Stimulated activated CD4-positive, alpha-beta T cell treated with anti-CD3 and anti-CD28 coated beads, Interleukin-12 subunit alpha, Interleukin-12 subunit beta, amount 100 ng/mL, for 4 hours (primary cell): ENCODE measurements at places on chromosomes 7 and 10.

- DNase-seq: peak; percentile 0
These were observed 145.1 kb downstream of the GRM8 start for GRCh38 chr7:127107601-127108007.

DNA sequence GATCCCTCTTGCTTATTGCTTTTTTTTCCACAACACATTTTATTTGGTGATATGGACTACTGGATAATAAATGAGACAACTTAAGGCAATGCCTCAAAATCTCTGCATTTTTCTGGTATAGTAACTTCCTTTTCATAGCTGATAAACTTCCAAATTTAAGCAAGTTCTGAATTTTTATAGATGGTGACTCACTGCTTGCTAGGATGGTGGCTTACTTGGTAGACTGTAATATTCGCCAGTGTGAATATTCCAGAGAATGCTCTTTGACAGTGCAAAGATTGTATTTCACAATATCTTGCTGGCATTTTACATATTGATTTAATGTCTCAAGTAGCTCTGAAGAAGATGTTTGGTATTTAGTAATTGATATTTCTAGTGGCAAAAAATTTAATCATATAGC lies 472.4 kb downstream of the TFEC start:
- DNase-seq: no peak

- no peak for DNase-seq
These were observed 63.6 kb downstream of the GPR37 start for GRCh38 chr7:124701955-124702354.

- no peak for DNase-seq
These were observed 23.1 kb upstream of the XRCC2 start for GRCh38 chr7:152699079-152699478.

DNA sequence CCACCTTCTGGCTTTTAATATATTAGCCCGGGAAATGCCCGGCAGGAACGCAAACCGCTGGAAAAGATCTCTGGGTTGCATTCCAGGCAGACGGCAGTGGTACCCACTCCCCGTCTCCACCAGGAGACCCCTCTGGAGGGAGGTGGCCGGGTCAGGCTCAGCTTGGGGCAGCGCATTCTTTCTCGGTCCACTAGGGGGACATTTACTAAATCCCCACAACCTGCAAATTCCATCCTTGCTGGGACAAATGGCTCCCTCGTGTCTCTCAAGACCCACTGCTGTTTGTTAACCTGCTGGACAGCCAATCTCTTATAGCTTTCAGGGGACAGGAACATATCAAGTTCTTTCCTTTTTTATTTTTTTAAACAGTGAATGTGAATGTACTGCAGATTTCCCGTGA lies 45.8 kb upstream of the CARD11 start:
- DNase-seq: no peak

DNA sequence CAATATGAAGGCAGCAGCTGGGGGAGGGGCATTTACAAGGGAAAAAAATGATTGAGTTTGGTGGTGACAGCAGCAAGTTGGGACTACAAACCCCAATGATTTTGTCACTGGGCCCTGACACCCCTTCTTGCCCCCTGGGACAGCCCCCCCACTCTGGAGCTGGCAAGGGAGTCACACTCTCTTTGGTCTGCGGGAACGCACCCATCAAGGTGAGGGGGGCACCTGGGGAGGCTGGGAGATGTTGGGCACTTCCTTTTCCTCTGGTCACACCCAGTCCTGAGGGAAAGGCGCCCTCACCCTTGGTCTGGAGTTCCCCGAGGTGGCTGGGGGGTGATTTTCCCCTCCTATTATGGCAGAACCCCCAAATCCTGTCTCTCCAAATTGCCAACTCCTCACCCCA lies 24.4 kb downstream of the EPHB4 start:
- no peak for DNase-seq

- DNase-seq: no peak
These were observed 30.3 kb downstream of the ELMO1 start for GRCh38 chr7:37418381-37418780.

GRCh38 chr7:115850774-115851173 lies 179.8 kb downstream of the TFEC start:
- DNase-seq: no peak

GRCh38 chr10:24826009-24826408 lies 102.3 kb upstream of the ARHGAP21 start:
- no peak for DNase-seq

DNA sequence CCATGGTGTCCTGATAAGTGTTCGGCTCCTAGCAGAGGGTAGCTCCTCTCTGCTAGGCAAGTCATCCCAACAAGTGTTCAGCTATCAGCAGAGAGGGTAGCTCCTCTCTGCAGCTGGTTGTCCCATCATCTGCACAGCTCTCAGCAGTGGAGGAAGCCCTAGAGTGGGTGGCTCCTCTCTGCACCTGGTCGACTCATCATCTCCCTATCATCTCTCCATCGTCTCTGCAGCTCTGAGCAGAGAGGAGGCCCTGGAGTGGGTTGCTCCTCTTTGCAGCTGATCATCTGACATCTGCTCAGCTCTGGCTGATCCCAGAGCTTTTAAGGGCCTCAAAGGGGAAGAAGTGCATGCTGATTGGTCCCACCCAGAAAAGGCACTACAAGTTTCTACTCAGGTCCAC lies 199.9 kb upstream of the KMT2E start:
- no peak for DNase-seq

DNA sequence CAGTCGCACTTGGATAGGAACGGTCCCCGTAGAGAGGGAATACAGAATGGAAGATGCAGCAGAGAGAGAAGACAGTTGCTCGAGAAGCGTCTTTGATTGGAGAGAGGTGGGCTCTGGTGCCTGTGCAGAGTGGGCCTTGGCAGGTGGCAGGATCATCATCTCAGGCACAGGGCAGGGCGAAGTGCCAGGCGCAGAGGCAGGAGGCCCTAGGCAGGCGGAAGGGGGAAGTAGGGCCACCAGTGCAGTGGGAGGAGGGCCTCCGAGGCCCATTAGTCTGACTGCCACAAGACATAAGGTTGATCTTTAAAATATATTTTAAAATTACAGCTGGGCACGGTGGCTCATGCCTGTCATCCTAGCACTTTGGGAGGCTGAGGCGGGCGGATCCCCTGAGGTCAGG lies 10.1 kb downstream of the CARD11 start:
- DNase-seq: no peak

GRCh38 chr10:71854031-71854430 lies 3.0 kb upstream of the PSAP start:
- no peak for DNase-seq

- DNase-seq: no peak
These were observed 1.3 kb upstream of the HKDC1 start for GRCh38 chr10:69218831-69219230.

DNA sequence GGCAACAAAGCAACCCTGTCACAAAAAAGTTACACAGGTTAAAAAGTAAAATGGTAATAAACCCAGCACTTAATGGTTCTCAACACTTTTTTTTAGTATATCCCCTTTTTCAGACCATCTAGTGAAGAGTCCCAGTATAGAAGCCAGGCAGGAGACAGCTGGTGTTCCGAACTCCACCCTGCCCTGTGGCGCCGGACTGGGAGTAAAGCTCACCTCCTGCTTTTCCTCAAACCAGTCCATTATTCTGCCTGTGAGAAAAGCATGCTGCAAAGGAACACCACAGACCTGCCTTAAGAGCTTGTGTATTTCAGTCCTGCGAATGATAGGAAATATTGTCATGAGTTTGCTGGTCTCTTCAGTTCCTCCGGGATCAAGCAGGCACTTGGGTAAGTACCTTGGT lies 81.0 kb downstream of the EZH2 start:
- DNase-seq: no peak

GRCh38 chr7:146455091-146455655 lies 338.6 kb downstream of the CNTNAP2 start:
- DNase-seq: no peak

DNA sequence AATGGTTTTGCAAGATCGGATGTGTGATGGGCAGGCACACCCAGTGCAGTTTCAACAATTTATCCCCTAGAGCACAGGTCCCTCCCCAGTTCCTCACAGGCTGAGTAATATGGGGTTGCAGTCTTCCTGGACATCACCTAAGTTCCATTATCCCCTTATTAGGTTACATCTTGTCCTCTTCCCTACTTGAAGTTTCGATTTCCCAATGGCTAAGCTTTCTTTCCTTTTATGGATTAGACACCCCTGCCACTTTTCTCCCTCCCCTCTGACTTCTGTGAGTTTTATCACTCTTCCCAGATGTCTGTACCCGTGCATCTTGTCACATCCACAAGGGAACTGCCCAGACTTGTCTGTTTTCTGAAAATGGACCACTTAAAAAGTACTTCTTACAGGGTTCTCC lies 2.4 kb upstream of the NIPSNAP2 start:
- no peak for DNase-seq
